Activated B cell treated with CpG ODN at 0.5 μM for 24 hours (primary cell): ENCODE measurements at places on chromosomes 3 and 15.

- DNase-seq: no peak
Observed at GRCh38 chr15:93466380-93466779, 377.4 kb upstream of the RGMA start.

DNA sequence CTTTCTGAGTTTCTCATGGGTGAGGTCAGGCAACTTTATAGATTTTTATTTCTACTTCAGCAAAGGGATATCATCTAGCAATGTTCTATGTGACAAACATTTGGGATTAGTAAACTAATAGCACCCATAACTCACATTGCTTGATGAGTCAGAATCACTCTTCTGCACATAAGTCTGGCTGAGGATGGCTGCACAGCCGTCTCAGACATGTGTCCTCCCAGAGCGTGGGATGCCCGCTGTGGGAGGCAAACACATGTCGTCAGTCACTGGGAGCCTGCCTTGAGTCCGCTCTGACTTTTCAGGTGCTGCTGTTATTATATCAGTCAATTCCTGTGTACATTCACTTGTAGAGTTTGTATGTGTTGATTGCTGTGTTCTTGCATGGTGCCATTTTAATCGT is 230.7 kb upstream of the TRIM42 start:
- no peak for DNase-seq

GRCh38 chr3:41190509-41191284 is 8.6 kb upstream of the CTNNB1 start:
- no peak for DNase-seq

GRCh38 chr15:65914386-65914785 is 45.1 kb downstream of the RAB11A start:
- DNase-seq: no peak

GRCh38 chr3:118550122-118550521 is 484.5 kb downstream of the IGSF11 start:
- DNase-seq: no peak

DNA sequence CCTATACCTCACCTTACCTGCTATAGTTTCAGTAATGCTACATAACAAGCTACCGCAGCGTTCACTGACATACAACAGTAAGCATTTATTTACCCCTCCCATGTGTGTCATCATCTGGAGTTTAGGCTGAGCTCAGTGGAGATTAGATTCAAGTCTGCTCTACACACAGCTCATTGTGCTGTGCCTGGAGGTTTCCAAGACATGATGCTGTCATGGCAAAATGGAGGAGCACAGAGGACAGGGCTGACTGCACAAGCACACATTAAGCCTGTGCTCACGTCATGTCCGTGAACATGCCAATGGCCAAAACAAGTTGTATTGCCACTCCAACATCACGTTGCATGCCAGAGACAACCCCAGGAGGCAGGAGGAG is 333.8 kb upstream of the TRIM42 start:
- DNase-seq: no peak

- no peak for DNase-seq
Observed at GRCh38 chr3:146865175-146865755, 260.1 kb upstream of the PLSCR5 start.

DNA sequence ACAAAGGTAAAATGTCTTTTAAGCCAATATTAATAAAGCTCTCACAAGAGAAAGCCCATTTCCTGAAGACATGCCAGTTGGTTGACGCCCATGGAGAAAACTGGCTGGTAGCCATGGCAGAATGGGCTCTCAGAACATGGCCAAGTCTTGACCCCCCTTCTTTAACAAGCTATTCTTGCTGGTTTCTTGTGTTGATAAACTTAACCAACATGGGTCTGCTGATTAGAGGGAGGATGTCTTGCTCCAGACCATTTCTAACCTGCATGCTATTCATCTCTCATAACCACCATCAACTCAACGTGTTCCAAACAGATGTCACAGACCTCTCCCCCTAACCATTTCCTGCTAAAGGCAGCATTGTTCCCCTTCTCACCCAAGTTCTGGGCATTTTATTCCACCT is 25.7 kb downstream of the NTRK3 start:
- DNase-seq: no peak

GRCh38 chr15:83652626-83653204 is 1.2 kb upstream of the ADAMTSL3 start:
- no peak for DNase-seq

DNA sequence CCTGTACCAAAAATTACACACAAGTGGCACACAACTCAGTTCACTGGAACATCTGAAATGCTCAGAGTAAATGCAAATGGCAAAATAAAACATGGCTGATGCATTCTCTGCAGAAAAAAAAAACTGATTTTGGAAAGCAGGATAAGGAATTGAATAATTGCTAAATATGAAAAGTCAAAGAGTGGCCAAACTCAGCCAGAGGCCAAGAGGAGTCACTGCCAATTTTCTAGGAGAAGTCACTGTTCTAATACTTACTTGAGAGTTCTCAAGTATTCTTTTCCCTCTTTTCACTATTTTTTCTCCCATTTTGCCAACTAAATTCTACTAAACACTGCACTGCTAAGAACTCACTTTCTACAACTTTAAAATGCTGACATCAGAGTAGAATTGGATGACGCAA is 1018.6 kb downstream of the TUSC7 start:
- no peak for DNase-seq

GRCh38 chr15:71344316-71344715 is 229.0 kb downstream of the THSD4 start:
- no peak for DNase-seq

- DNase-seq: no peak
Observed at GRCh38 chr3:177037241-177037640, 160.0 kb downstream of the TBL1XR1 start.

GRCh38 chr3:48997102-48997635 is 7.1 kb downstream of the P4HTM start:
- no peak for DNase-seq

GRCh38 chr3:8990266-8991215 is 27.3 kb upstream of the RAD18 start:
- DNase-seq: no peak

GRCh38 chr3:58299839-58300516 is 6.1 kb upstream of the RPP14 start:
- DNase-seq: no peak

- no peak for DNase-seq
Observed at GRCh38 chr15:101057841-101058407, 138.8 kb downstream of the LRRK1 start.

DNA sequence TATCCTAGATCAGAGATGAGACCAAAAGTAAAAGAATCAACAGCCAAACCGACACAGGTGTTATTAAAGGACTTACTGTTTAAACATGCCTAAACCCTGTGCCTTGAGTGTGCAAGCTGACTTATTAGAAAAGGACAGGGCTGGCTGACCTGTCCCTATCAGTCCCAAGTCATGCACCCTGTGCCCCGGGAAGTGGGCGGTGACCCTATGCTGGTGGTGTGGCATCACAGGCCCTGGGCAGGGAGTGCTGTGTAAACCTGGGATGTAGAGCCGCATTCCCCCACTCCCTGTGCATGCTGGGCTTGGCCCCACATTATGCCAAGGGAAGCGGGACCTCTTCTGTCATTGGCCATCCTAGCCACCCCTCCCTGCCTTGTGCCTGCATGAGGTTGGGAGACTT is 10.6 kb downstream of the DNAJA4 start:
- no peak for DNase-seq

DNA sequence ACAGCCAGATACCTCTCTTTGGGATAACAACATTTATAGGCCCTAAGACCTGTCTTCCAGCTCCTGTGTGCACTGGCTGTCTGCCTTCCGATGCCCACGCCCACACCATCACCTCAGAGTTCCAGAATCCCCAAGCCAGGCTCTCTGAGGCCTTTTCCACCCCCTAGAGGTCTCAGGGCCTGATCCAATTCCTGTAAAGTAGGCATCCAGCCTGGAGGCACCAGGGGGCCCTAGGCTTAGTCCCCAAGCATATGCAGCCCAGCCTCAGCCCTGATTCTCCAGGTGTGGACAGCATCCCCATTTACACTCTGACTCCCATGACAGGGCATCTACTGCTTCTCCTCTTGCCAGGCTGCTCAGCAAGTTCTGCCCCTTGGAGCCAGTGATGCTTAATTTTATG is 72.7 kb upstream of the CORO2B start:
- DNase-seq: no peak

DNA sequence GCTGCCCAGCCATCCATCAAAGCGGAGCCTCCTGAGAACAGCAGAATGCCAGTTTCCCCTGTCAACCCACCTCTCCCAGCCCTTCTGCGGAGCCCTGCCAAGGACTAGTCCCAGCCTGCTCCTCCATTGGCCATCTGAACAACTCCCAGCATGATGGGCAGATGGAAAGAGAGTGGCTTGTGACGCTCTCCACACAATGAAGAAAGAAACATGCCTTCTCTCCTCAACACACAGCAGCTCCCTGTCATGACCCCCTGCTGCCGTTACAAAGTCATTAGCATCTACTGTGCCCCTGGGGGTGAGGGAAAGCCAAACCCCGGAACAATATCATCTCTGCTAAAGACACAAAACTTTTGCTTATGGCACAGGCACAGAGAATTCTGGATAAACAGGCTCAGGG is 33.6 kb downstream of the MECOM start:
- DNase-seq: no peak

- peak; percentile 94 for DNase-seq
Observed at GRCh38 chr3:50616770-50617095, 218 bp upstream of the MAPKAPK3 start.

- DNase-seq: no peak
Observed at GRCh38 chr3:33826688-33827087, 28.3 kb downstream of the PDCD6IP start.

- DNase-seq: no peak
Observed at GRCh38 chr3:18559331-18559842, 134.2 kb upstream of the SATB1 start.

DNA sequence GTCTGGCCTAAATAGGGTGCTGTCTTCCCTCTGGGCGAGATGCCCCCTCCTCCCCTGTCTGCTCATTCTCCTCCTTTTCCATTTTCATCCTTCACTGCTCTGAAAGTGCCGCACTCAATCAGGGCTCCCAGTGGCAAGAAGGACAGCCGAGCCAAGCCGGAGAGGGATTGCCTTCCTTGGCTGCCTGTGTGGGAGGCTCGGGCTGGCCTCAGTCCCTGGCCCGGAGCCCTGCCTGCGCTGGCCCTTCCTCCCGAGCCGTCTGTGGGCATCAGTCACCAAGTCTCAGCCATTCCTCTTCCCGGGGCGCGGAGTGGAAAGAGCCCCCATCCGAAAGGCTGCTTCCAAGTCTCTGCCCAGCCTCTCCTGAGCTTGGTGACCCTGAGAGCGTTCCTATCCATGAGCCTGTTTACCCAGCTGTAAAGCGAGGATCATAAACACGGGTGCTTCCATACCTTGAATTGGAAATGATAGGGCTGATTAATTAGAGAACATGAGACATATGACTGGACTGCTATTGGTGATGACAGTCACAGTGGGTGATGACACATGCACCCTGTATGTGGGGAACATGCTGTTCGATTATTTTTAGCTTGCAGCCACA is 59.1 kb upstream of the TLE3 start:
- no peak for DNase-seq

GRCh38 chr15:31338879-31339557 is 12.4 kb downstream of the KLF13 start:
- peak; percentile 40 for DNase-seq

DNA sequence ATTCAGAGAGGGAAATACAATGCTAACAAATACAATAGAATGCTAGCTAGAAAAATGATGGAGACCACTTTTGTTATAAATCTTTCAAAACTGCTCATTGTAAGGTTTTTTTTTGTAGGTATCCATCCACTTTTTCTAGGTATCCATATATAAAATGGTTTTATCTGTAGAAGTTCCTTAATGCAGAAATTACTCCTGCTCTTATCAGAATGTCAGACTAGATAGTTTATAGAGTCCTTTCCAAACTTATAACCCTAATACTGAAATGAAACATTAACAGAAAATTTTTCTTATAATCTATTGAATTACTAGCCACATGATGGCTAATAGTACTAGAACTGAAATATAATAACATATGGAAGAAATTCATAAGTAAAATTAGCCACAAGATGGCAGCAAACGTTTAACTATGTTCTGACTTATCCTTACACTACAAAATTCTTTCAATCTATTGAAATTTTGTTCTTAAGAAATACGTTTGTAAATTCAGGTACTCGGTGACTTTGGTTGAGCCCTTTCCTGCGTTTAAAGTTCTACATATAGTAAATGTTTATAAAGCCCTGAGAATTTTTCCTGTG is 58.5 kb downstream of the ECT2 start:
- no peak for DNase-seq

DNA sequence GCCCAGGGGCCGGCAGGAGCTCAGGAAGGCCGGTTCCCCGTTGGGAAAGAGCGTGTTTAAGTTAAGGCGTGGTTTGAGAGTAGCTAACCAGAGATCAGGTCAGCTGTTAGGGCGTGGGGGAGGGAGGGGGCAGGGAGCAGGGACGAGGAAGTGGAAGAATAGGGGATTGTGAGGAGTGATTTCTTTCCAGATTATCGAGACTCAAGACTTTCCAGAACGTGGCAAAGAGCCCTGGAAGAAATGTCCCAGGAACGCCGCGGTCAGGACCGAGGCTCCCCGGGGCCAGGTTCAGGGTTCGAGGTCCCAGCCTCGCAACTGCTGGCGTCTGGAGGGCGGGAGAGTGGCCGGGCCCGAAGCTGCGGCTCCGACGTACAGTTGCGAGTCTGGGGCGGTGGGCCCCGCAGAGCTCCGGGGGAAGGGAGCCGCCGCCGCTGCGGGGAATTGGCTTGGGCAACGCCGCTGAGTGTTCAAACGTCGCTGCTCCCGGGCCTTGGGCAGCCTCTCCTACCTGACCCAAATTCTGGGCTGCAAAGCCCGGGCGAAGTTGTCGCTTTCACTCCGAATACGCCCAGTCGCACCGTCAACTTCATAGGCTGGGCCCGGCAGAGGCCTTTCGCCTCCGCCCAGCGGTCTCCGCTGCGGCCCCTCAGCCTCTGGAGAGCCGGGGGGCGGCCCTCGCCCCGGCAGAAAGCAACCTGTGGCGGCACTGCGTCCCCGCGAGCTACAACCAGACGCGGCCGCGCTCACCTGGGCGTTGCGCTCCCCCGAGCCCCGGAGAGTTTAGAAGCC is 9.5 kb downstream of the ISL2 start:
- DNase-seq: peak; percentile 45

GRCh38 chr15:39887211-39887610 is 32.9 kb downstream of the GPR176 start:
- no peak for DNase-seq

- no peak for DNase-seq
Observed at GRCh38 chr15:38530113-38530512, 34.5 kb downstream of the RASGRP1 start.

GRCh38 chr15:77753281-77753873 is 120.7 kb upstream of the LINGO1 start:
- no peak for DNase-seq

- no peak for DNase-seq
Observed at GRCh38 chr3:40939741-40940130, 259.6 kb upstream of the CTNNB1 start.
